ENCODE measurements at places on chromosomes 6 and 20. TPM values are rescaled to one million over a fixed set of nuclear protein-coding genes. Genes with fewer than 3 reads are reported as not detected.

The LAMA5 gene
- total RNA-seq = 0.33 TPM

DNA sequence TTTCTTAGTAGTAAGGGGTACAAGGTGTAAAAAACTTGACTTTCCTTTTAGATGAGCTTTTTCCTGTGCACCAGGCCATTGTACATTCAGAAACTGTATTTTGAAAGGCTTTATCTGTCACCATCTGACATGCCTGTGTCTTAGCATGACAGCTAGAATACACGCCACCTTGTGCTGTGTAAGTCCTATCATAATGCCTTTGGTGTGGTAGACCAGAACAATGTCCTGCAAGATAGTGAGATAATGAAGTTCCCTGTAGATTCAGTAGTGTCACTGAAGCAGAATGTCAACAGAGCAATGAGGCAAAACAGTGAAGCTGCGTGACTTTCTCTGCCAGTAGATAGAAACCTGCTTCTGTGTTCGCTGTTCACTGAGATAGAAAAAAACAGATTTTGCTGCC, 105.8 kb downstream of the JAG1 start:
- DNase-seq = peak; percentile 20

DNA sequence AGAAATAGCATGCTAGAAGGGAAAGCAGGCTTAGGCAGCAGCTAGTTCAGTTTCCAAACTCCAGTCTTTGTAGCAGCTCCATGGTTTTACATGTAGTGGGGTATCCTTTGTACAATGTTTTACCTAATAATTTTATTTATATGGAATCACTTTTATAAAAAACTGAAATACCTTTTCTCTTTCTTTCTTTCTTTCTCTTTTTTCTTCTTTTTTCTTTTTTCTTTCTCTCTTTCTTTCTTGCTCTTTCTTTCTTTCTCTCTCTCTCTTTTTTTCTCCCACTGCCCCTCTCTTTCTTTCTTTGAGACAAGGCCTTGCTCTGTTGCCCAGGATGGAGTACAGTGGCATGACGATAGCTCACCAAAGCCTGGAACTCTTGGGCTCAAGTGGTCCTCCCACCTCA, 41.4 kb upstream of the FYN start:
- DNase-seq = no peak

DNA sequence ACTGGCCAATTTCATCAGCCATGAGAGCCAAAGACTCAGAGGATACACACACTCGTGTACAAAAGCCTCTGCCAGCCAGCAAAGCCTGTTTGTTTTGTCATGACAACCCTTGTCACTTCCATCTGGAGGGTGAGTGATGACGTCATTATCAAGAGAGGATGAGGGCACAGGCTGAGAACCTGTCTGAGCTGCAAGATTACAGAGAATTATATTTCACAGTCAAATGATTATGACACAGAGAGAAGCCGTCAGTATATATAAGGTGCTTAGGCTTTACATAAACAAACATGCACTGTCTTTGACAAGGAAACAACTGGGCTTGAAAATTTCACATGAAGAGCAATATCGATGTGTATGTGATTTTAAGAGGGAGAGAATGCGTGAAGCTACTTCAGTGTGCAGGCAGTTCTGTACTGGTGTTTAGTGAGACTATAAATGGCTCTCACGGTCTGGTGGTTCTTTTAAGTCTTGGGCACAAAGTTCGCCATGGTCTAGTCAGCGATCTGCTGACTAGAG, 36.5 kb upstream of the BCLAF1 start:
- no peak for DNase-seq

Measured in activated CD4-positive, alpha-beta memory T cell treated with anti-CD3 and anti-CD28 coated beads, Interleukin-2, amount 10 ng/mL, durations not matched to agents 7 days and 5 days (primary cell).